ENCODE measurements at places on chromosomes 12 and 14. TPM values are rescaled to one million over a fixed set of nuclear protein-coding genes. Genes with fewer than 3 reads are reported as not detected.

CLEC1B gene
- total RNA-seq = not detected

CNIH1 gene
- 86.6 TPM for total RNA-seq

ADAM20 gene
- 0.14 TPM for total RNA-seq

EIF2S3B gene
- total RNA-seq = 1.8 TPM

PRIMA1 gene
- not detected for total RNA-seq

- DNase-seq = no peak
Observed at GRCh38 chr12:131355361-131356245, 355.3 kb upstream of the SFSWAP start.

DNA sequence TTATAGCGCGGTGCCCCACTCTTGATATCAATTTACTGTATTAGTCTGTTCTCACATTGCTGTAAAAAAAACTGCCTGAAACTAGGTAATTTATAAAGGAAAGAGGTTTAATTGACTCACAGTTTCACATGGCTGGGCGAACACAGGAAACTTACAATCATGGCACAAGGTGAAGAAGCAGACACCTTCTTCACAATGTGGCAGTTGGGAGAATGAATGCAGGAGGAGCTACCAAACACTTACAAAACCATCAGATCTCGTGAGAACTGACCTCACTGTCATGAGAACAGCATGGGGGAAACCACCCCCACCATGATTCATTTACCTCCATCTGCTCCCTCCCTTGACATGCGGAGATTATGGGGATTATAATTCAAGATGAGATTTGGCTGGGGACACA lies 42.3 kb downstream of the FBXO34 start:
- DNase-seq = no peak

DNA sequence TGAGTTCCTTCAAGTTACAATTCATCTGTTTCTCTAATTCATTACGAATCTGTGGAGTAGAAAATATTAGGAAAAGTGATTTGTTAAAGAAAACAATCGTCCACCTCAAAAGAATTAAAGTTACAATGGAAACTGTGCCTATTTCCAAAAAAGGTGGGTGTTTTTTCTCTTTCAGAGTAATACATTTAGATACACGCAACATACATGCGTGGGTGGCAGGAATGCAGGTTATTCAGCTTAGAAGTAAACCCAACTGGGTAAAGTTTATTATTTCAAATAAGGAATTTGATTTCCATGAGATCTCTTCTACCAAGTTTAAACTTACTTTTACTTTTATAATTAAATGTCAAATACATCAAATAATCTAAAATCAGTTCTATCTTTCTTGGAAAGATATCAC lies 52.2 kb downstream of the SSH1 start:
- no peak for DNase-seq

DNA sequence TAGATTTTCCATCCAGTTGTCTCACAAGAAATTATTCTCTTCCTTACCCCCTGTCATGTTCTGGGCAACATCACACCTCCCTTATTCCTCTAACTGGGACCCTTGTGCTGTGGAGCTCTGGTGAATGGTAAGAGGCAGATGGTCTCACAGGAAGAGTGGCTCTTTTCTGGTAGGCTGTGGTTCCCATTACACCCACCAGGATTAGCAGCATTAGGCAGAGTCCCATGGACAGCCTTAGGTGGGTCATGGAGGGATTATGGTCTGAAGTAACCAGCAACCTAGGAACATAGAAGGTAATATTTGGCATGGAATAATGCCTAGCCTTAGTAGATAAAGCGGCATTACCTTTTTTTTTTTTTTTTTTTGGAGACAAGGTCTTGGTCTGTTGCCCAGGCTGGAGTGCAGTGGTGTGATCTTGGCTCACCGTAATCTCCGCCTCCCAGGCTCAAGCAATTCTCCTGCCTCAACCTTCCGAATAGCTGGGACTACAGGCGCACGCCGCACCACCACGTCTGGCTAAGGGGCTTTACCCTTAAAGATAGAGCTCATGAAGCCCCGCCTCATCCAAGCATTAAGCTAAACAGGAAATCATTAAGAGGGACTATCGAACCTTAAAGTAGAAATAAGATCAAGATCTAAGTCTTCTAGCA lies 4.0 kb downstream of the C14orf119 start:
- no peak for DNase-seq

DNA sequence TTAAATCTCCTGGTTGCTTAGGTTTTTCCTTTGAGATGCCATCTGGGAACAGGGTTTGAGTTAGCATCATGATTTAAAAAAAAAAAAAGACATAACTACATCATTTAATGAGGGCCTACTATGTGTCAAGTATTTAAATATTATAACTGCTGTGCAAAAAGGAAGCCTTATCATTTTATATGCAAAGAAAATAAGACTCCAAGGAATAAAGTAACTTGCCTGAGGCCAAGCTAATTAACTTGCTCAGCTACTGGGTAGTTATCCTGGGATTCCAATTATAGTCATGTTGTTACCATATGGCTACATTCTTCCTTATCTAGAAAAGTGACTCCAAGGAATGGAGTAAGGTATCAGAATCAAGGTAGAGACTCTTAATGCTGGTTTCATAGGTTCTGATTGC lies 123.5 kb downstream of the SLC41A2 start:
- no peak for DNase-seq
